Stimulated activated CD8-positive, alpha-beta memory T cell treated with anti-CD3 and anti-CD28 coated beads, Interleukin-15, amount 100 ng/mL, for 24 hours (primary cell): ENCODE measurements at places on chromosomes 4 and X.

DNA sequence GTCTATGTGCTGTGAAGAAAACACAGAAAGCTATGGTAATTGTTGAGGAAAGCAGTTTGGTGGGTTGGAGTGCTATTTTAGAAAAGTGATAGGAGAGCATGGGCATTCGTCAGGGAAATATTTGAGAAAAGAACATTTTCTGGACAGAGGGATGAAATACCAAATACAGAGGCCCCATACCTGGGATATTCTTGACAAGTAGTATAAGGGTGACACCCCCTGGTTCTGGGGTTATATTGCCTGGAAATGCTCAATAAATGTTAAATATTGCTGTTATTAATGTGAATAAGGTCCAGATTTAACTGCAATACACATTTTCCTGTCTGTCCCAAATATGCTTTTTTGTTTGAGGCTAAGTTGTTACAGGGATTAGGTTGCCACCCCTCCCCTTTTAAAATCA, 42.9 kb downstream of the WWC2 start:
- DNase-seq: no peak

- DNase-seq: no peak
These were observed 111.3 kb upstream of the PAQR3 start for GRCh38 chr4:79050541-79050880.

DNA sequence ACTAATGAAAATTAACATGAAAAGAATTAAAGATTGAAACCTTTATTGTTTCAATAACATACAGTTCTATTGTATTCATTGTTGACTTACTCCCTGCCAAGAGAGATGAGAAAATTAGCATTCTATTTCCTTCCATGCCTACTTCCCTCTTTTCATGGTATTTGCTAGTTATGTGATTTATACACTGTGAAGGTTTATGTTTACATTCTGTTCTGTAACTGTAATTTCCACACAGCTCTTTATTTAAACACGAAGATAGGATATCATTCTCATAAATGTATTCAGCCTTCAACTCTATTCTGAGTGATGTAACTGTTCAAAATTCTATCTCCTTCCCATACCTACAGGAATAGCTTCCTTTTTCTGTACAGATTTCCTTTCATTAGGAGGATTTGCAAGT, 6.6 kb downstream of the CCDC110 start:
- no peak for DNase-seq

DNA sequence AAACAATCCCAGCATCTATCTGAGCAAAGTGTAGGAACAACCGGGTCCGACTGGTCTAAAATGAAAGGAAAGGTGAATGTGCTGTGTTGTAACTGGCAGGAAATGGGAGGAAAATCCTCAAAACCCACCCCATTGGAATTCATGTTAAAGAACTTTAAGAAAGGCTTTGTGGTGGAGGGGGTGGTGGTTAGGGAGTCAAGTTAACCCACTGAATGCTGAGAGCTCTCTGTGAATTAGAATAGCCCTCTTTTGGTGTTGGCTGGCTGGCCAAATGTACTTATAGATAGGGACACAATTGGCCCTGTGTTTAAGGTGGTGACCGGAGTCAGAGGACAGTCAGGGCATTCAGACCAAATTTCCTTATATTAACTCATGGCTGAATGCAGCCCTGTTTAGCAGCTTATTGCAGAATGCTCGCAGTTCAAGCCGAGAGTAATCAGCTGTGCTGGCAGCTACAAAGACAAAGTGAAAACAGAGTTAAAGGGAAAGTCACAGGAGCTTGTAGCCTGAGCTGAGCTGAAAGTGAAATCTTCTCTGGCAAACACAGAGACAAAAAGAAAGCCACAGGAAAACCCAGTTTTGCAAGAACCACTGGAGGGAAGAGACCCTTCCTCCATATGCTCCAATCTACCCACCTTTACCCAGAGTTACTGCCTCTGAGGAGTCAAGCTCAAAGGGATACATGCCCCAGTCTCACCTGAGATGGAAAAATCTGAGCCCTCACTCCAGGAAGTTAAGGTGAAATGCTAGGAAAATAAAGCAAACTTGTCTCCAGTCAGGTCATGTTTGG, 38.5 kb upstream of the UGT2B7 start:
- no peak for DNase-seq

DNA sequence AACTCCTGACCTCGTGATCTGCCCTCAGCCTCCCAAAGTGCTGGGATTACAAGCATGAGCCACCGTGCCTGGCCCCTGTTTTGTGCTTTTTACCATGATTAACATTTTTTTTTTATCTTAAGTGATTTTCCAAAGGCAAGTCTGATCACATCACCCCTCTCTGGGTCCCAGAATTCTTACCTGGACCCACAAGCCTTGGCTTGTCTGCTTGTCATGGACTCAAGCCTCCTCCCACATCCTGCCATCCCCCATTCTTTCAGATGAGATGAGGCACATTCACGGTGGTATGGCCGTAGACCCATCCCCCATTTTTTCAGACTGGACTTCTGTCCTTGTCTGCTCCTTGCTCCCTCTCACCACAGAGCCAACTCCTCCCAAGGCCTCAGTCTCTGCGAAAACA, 55.3 kb downstream of the APLN start:
- no peak for DNase-seq

- DNase-seq: no peak
These were observed 330.5 kb upstream of the SPANXN1 start for GRCh38 chrX:144916785-144917184.

DNA sequence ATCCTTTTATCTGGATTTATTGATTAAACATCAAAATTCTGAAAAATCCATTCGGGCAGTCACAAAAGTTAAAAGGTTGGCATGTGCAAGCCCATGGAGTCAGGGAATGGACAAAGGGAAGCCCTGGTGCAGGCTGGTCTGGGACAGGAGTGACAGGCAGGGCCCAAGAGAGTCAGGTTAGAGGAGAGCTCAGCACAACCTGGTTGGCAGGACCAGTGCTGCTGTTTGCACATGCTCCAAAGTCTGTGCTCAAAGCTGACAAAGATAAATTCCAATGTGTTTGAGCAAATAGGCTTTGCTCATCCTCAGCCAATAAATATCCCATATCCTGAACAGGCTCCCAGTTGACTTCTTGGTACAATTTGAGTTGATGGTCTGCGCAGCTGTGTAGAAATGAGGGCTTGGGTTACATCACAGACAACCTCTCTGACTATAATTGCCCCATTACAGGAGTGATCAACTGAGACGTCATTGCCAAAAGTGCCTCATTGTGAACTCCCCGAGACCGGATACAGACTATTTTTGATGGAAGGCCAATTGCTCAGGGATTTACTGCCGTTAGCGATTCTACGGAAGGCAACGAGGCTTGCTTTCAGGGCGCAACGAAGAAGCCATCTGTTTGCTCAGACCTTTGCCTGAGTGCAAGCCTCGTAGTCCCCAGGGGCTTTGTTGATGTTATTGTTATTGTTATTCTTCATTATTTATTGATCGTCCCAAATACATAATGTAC, 1008.1 kb upstream of the TENM3 start:
- DNase-seq: no peak

DNA sequence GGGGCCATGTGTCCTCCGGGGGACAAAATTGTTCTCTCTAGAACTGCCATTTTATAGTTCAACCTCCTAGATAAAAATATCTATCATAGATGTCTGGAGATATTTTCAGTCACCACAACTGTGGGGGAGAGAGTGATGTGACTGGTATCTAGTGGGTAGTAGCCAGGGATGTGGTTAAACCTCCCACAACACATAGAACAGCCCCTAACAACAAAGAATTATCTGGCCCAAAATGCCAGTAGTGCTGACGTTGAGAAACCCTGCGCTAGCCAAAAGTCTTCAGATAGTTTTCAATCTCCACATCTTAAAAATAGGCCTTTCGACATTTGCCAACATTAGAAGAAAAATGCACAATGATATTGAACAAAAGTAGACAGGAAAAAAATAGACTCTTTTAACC, 19.0 kb upstream of the SUPT20HL2 start:
- no peak for DNase-seq

- DNase-seq: no peak
These were observed 4.7 kb upstream of the IL1RAPL1 start for GRCh38 chrX:28582511-28582910.

- no peak for DNase-seq
These were observed 22.0 kb downstream of the ARHGAP24 start for GRCh38 chr4:85496933-85497332.

DNA sequence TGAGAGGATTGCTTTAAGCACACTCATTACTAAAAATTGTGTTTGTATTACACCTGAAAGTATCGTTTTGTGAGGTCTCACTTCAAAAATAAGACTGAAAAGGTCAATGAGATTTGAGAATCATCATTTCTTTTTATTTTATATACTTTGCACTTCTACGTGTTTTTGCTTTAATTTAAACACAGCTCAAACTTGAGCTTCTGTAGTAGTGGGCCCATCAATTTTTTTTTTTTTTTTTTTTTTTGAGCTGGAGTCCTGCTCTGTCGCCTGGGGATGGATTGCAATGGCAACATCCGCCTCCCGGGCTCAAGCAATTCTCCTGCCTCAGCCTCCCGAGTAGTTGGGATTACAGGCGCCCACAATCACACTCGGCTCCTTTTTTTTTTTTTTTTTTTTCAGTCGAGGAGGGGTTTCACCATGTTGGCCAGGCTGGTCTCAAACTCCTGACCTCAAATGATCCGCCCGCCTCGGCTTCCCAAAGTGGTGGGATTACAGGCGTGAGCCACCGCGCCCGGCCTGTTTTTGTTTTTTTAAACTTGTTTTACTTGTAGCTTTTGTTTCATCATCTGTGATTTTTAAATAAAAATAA, 1.5 kb downstream of the GSTCD start:
- no peak for DNase-seq

DNA sequence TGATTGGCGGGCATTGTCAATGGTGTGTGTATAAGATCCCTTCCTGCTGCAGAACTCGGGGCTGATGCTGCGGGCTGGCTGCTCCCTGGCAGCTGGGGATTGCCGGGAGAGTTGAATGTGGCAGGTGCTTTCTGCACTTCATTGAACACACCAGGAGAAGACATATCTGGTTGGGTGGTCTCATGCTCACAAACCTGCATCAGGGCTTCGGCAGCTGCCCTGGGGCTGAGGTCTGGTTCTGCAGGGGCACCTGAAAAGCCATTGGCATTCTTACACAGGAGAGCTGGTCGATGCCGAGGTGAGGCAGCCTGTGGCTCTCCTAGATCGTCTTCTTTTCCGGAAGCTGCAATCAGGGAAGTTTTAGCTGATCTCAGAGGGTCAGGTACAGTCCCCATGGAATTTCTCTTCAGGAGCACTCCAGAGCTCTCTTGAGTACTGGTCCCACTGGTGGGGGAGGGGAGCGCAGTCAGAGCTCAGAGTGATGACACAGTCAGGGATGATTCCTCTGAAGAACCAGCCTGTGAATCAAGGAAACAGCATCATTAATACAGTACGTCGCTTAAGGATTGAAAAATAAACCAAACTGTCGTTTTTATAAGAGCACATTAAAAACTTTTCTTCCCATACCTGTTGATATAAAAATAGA, 57.8 kb downstream of the GPRIN3 start:
- DNase-seq: no peak

DNA sequence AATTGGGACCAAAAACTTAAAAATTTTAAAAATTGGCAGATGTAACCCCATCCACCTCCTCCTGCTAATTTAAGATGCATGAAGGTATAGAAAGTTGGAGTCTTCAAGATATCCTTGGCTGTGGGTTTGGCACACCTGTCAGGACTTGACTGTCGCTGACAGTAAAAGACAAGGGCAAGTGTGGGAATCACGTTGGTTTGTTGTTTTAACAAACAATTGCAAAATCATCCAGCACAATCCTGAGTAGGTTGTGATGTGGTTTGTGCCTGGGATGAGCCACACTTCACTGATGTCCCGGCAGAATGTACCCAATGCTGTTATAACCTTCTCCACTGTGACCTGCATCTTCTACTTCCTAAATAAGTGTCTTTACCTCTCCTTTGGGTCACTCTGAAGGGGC, 24.0 kb downstream of the HOPX start:
- DNase-seq: no peak

DNA sequence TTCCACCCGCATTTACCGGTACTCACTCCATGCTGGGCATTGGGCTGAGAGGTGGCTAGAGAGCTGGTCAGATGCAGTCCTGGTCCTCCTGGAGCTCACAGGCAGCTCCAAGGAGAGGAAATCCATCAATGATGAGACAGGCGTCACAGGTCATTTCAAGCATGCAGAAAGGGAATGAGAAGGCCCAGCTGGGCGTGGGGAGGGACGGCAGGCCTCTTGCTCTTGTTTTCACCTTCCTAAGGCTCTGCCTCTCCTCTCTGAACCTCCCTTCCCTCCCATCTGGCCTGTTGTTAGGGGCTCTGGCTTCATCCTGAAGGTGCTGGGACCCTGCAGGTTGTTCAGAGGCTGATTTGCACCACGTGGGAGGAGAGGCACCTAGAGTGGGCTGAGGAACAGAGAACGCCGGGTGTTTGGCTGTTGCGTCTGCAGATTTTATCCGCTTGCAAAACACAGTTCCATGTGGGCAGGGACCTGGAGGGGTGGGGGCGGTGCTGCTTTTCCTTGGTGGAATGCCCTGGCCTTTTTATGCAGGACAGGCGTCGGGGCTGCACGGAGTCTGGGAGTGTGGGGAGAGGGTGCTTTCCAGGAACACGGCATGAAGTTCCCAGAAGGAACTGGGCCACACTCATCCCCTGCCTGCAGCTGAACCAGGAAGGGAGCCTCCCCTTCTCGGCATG, 81.5 kb upstream of the PSAPL1 start:
- DNase-seq: no peak

GRCh38 chrX:46704767-46705386, 54.0 kb downstream of the SLC9A7 start:
- no peak for DNase-seq

GRCh38 chr4:83252782-83253405, 31.7 kb downstream of the COQ2 start:
- DNase-seq: no peak

DNA sequence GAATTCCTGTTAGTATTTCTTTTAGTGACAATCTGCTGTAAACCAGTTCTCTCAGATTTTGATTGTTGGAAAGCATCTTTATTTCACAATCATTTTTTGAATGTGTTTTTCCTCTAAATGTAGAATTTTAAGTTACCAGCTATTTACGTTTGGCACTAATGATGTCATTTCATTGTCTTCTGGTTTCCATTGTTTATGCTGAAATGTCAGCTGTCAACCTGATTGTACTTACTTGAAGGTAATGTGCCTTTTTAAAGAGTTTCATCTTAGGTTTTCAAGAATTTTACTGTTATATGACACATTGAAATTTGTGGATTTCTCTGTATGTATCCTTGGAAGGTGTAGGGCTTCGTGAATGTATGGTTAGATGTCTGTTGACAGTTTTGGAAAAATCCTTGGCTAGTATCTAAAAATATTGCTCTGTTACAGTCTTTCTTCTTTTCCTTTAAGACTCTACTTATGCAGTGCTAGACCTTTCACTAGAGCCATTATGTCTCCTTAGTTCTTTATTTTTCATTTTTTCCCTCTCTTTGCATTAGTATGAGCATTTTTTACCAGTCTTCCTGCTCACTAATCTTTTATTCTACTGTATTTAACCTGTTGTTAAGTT, 30.4 kb downstream of the SMAD1 start:
- DNase-seq: no peak

- no peak for DNase-seq
These were observed 29.1 kb downstream of the PPP2R2C start for GRCh38 chr4:6443035-6444023.
